Stimulated activated CD4-positive, alpha-beta T cell treated with anti-CD3 and anti-CD28 coated beads, TNF-alpha, amount 100 ng/mL, for 24 hours (primary cell): ENCODE measurements at places on chromosomes 1 and 21.

- no peak for DNase-seq
These were observed 3.9 kb downstream of the DMRTA2 start for GRCh38 chr1:50419192-50419906.

DNA sequence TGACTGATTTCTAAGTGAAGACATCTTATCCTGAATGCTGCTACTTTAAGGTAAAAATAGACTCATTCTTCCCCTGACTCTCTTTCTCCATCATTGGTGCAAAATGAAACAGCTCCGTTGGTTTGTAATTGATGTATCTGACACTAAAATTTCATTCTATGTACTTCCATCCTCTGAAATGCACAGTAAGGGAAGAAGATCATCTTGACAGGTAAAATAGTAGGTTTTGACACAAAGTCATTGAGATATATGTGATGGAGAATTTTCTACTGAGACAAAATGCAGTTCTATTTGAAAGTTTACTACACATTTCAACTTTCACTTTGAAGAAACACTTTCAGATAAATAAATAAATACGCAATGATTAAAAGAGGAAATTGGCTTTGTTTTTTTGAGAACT, 348.9 kb downstream of the SMYD3 start:
- DNase-seq = no peak

DNA sequence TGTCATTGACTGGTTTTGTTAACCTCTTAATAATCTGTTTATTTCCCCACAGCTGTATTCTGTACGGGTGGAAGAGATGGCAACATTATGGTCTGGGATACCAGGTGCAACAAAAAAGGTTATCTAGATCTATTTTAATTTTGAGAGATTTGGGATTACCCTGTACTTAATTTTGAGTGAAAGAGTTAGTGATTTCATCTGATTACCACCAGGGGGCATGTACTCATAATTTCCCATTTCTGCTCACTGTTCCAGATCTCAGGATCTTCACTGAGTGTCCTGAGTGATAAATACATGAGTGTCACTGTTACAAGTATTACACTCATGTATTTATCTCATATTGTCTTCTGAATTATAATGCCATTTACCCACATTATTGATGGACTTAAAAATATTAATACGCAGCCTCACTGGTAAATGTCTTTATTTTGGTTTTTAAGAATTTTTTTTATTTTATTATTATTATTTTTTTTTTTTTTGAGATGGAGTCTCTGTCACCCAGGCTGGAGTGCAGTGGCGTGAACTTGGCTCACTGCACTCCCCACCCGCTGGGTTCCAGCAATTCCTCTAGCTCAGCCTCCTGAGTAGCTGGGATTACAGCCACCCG, 27.4 kb downstream of the DTL start:
- no peak for DNase-seq

DNA sequence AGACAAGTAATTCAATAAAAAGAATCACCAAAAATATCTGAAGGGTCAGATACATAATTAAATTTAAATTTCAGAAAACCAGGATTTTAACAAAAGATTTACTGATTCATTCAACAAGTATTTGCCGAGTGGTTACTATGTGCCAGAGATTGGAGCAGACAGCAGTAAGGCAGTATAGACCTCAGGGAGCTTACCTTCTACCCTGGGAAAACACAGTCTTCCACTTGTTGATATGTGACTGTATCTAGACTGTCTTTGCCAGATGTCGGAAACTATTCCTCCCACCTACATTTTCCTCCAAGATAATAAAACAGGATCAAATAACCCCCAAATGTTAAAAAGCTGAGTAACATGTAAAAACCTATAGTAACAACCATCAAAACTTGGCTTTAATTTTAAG, 6.2 kb downstream of the HNRNPR start:
- no peak for DNase-seq

DNA sequence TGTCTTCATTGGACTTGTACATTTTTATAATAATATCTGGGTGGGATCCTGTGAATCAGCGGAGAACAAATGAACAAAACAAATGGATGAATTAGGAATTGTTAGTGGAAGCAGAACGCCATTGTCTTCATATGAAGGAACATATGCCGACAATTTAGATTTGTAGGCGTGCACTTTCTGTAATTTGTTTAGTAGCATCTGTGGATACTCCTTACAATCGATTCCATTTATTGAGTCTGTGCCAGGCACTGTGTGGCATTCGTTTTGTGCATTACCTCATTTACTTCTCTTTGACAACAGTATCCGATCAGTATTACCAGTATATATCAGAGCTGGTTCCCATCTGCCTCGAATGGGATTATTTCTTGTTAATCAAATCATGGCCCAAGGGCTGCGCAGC, 61.9 kb downstream of the PRDM2 start:
- no peak for DNase-seq
